ENCODE measurements at places on chromosomes 2 and 18.

GRCh38 chr2:75595541-75596395, 35.0 kb upstream of the EVA1A start:
- peak overlapping the region; percentile 98 for H3K27ac ChIP-seq
- H3K4me1 ChIP-seq: peaks cover 71% of the 10 kb centered on the region
- peaks cover 5% of the 10 kb centered on the region for H3K36me3 ChIP-seq
- H3K27me3 ChIP-seq: no peaks in the 10 kb centered on the region
- DNase-seq: peak; percentile 95

DNA sequence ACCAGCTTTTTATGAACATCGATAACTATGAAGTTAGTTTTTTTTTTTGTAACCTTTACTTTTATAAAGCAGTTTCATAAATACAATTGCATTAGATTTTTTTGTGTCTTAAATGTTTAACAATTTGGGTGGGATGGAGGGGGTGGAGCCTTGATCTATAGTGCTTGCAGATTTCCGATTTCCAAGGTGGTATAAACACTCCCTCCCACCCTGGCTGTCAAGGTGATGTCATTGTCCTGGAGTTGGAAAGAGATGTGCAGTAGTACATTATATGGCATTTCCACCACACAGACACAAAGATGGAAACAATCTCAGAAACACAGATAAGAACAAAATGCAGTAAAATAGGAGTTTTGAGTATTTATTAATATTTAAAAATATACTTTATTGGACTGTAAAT, 114.4 kb downstream of the TTN start:
- H3K27me3 ChIP-seq: 0 out of 2 replicates have a peak, but pooled peaks cover 2% of the 10 kb centered on the region
- no peak overlapping the region for H3K27ac ChIP-seq
- H3K36me3 ChIP-seq: no peaks in the 10 kb centered on the region
- no peak overlapping the region for H3K4me3 ChIP-seq

- H3K27ac ChIP-seq: peak overlapping the region; percentile 49
- peak; percentile 81 for DNase-seq
- H3K4me3 ChIP-seq: no peak overlapping the region
- no peaks in the 10 kb centered on the region for H3K36me3 ChIP-seq
- peaks cover 14% of the 10 kb centered on the region for H3K4me1 ChIP-seq
Observed at GRCh38 chr2:23480957-23481797, 96.2 kb downstream of the KLHL29 start.

DNA sequence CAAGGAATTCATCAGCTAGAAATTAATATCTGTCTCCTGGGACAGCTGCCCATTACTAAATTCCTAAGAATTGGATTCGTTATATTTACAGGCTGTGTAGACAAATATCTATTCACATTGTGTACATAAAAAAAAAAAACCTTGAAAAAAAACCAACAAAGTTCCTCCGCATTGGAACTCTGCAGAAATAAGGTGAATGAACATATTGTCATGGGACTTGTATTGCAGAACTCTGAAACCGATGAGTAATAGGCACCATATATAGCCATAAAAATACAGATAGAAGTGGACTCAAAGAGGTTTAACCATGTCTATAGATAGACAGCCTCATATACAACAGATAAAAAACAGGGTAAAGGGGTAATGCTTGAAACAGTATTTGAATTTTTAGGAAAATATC, 909.9 kb upstream of the CHAC2 start:
- H3K27me3 ChIP-seq: no peaks in the 10 kb centered on the region
- no peaks in the 10 kb centered on the region for H3K36me3 ChIP-seq
- peaks cover 5% of the 10 kb centered on the region for H3K4me1 ChIP-seq
- H3K4me3 ChIP-seq: no peak overlapping the region
- H3K27ac ChIP-seq: no peak overlapping the region

DNA sequence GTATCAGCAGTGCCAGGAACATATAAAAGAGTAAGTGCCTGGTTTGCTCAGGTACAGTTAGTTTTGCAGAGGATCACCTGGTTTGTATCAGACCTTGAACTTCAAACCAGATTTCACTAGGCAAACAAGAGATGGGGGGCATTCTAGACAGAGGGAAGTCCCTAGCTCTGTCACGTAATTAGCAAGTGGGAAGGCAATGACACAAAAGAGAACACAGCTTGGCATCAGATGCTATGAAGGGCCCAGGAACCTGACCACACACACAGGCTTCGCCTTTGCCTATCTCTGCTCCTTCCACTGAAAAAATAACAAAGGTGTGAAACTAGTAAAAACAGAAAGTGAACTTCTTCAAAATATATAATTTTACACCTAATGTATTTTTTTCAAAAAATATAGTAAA, 62.6 kb downstream of the CERKL start:
- DNase-seq: no peak
- H3K27me3 ChIP-seq: 0 out of 2 replicates have a peak, but pooled peaks cover 4% of the 10 kb centered on the region
- H3K36me3 ChIP-seq: no peaks in the 10 kb centered on the region
- H3K27ac ChIP-seq: no peak overlapping the region

DNA sequence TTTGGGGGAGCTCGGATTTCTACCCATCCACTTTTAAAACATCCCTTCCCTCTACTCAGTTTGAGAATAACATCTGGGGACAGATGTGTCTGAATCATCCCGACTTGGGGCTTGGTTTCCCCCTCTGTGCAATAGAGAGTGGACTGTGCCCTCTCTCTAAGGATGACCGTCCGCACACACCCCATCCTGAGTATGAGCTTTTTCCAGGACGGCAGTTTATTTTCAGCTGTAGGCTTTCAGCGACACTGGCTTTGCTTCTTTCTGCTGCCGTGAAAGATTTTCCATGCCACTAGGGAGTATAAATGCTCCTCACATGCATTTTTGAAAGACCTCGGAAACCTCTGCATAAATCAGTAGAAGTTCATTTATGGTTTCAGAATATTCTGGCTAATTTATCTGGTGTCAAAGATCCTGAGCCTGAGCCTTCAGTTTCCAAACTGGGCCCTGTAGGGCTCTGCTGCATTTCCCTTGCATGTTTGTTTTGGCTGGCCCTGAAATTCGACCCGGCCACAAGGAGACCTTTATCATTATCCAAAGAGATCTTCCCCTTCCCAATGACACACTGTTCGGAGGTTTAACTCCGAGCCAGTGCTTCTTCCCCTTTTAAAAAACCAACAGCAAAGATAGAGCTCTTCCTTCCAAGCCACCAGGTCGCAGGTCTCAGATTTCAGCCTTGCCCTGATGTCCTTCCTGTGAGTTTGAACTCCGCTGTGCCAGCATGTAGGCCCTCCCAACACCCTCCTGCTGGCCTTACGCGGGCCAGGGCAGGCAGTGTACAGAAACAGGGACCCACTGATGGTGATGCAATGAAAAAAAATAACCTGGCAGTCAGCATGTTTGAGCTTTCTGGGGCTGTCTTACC, 53.3 kb downstream of the FECH start:
- H3K27me3 ChIP-seq: peaks cover 10% of the 10 kb centered on the region
- no peak overlapping the region for H3K4me3 ChIP-seq

- DNase-seq: peak; percentile 55
- no peaks in the 10 kb centered on the region for H3K27me3 ChIP-seq
- no peak overlapping the region for H3K4me3 ChIP-seq
- peaks cover 6% of the 10 kb centered on the region for H3K36me3 ChIP-seq
Observed at GRCh38 chr18:23588836-23589560, 2.7 kb upstream of the NPC1 start.

DNA sequence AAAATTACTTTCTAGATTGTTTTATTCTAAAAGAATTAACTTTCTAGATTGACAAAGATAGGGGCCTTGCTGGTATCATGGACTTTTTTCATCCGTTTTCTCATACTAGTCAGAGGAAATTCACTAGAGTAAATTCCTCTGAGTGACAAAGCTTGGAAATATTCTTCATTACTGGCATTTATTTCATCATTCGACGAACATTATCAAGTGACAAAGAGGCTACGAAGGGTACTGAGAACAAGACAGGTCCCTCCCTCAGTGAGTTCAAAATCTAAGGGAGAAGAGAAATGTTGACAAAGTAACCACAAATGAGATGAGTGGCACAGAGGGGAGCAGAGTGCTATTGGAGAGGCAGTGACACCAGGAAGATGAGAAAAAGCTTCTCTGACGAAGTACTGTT, 4.3 kb downstream of the EPG5 start:
- H3K27me3 ChIP-seq: no peaks in the 10 kb centered on the region
- peak overlapping the region; percentile 71 for H3K27ac ChIP-seq
- no peak overlapping the region for H3K4me3 ChIP-seq
- peak; percentile 59 for DNase-seq
- H3K36me3 ChIP-seq: peaks cover 24% of the 10 kb centered on the region
- H3K4me1 ChIP-seq: peaks cover 34% of the 10 kb centered on the region

- no peaks in the 10 kb centered on the region for H3K4me1 ChIP-seq
- no peak for DNase-seq
- H3K27me3 ChIP-seq: no peaks in the 10 kb centered on the region
- no peak overlapping the region for H3K4me3 ChIP-seq
Observed at GRCh38 chr2:165582863-165583506, 113.5 kb downstream of the CSRNP3 start.

- 0 out of 2 replicates have a peak, but pooled peaks cover 5% of the 10 kb centered on the region for H3K4me1 ChIP-seq
- peaks cover 36% of the 10 kb centered on the region for H3K27me3 ChIP-seq
- no peak overlapping the region for H3K4me3 ChIP-seq
Observed at GRCh38 chr18:79784965-79785770, 12.6 kb upstream of the KCNG2 start.

GRCh38 chr18:24560511-24560981, 100.1 kb downstream of the HRH4 start:
- 0 out of 2 replicates have a peak, but pooled peaks cover 3% of the 10 kb centered on the region for H3K27me3 ChIP-seq
- no peak for DNase-seq
- no peaks in the 10 kb centered on the region for H3K4me1 ChIP-seq
- H3K4me3 ChIP-seq: no peak overlapping the region

GRCh38 chr2:235541016-235541415, 47.2 kb downstream of the AGAP1 start:
- no peak overlapping the region for H3K27ac ChIP-seq
- no peaks in the 10 kb centered on the region for H3K4me1 ChIP-seq
- H3K36me3 ChIP-seq: no peaks in the 10 kb centered on the region
- no peak overlapping the region for H3K4me3 ChIP-seq
- no peaks in the 10 kb centered on the region for H3K27me3 ChIP-seq
- no peak for DNase-seq

DNA sequence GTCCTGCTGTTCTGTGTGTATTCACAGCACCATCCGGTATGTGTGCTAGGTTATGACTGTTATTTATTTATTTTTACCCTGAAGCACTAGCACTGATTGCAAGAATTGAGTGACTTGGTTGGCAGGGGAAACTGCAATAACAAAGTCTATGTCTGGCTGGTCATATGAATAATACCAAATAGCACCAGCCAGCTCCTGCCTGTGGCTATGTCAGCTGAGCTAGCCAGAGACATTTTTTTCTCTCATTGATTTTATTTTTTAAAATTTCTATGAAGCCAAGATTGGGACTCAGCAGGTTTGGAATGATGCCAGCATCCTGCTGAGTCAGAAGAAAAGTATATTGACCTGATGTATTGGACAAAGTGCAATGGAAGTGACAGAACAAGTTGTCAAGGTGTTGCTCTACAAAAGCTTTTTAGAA, 188.5 kb upstream of the CDH2 start:
- H3K36me3 ChIP-seq: no peaks in the 10 kb centered on the region
- no peaks in the 10 kb centered on the region for H3K27me3 ChIP-seq
- no peak overlapping the region for H3K27ac ChIP-seq
- no peaks in the 10 kb centered on the region for H3K4me1 ChIP-seq
- DNase-seq: no peak

DNA sequence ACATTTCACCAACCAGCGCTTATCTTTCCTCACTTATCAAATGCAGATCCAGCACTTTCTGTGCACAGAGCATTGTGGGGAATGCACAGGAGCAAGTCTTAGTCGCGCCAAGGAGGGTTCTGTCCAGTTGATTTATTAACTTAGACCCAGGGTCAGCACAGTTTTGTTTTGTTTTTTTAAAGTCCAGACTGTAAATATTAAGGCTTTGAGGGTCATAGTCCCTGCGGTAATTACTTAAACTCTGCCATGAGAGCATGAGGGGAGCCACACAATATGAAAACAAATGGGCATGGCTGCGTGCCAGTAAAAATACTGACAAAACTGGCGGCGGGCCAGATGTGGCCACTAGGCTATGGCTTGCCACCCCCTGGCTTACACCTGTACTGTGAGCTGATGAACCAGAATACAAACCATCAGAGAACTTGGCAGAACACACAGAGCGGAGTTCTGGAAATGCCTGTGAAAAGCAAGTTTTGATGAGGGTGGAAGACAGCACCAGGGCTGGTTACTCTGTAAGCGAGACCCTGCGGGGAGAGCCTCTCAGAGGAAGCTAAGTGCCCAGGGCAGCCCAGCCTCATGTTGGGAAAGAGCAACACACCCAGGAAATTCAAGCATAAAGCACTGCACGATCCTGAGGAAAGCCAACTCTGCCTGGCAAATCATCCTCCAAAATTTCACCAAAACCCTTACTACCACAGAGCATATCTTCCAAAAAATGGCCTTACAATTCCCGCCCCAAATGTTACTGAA, 43.6 kb downstream of the L3MBTL4 start:
- no peak overlapping the region for H3K4me3 ChIP-seq
- peaks cover 26% of the 10 kb centered on the region for H3K4me1 ChIP-seq
- H3K27ac ChIP-seq: no peak overlapping the region
- no peaks in the 10 kb centered on the region for H3K27me3 ChIP-seq

DNA sequence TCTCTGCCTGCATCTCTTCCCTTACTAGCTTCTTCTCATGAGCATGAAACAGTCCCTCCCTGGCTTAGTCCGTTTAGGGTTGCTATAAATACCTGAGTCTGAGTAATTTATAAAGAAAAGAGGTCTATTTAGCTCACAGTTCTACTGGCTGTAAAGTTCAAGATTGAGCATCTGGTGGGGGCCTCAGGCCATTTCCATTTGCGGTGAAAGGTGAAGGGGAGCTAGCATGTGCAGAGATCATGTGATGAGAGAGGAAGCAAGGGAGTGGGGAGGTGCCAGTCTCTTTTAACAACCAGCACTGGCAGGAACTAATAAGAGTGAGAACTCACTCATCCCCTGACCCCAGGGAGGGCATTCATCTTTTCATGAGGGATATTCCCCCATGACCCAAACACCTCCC, 26.8 kb downstream of the RHBDD1 start:
- no peak overlapping the region for H3K27ac ChIP-seq
- no peak overlapping the region for H3K4me3 ChIP-seq
- no peaks in the 10 kb centered on the region for H3K27me3 ChIP-seq
- H3K4me1 ChIP-seq: peaks cover 7% of the 10 kb centered on the region

- H3K27me3 ChIP-seq: no peaks in the 10 kb centered on the region
- peak overlapping the region; percentile 34 for H3K27ac ChIP-seq
- no peak overlapping the region for H3K4me3 ChIP-seq
- no peak for DNase-seq
- peaks cover 14% of the 10 kb centered on the region for H3K36me3 ChIP-seq
Observed at GRCh38 chr2:190663839-190664238, 15.0 kb downstream of the NAB1 start.

DNA sequence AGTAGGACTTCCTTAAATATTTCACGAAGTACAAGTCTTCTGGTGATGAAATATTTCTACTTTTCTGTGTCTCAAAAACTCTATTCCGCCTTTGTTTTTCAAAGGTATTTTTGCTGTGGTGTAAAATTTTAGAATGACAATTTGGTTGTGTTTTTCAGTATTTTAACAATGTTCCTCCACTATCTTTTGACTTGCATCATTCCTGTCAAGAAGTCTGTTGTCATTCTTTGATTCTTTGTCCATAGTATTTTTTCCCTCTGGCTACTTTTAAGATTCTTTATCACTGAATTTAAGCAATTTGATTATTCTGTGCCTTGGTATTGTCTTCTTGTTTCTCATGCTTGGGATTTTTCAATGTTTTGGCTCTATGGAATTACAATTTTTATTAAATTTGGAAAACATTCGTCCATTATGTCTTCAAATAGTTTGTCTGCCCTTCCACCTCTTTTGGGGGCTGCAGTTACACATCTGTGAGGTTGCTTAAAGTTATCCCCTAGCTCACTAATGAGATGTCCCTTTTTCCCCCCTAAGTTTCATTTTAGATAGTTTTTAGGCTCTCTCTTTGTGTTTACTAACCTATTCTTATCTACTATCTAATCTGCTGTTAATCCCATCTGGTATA, 76.0 kb downstream of the CAB39 start:
- H3K4me3 ChIP-seq: no peak overlapping the region
- H3K36me3 ChIP-seq: peaks cover 89% of the 10 kb centered on the region
- H3K4me1 ChIP-seq: peaks cover 29% of the 10 kb centered on the region
- no peak for DNase-seq
- no peak overlapping the region for H3K27ac ChIP-seq

Measured in SJSA1 (cell line).